ENCODE measurements at places on chromosomes 1 and 21.

DNA sequence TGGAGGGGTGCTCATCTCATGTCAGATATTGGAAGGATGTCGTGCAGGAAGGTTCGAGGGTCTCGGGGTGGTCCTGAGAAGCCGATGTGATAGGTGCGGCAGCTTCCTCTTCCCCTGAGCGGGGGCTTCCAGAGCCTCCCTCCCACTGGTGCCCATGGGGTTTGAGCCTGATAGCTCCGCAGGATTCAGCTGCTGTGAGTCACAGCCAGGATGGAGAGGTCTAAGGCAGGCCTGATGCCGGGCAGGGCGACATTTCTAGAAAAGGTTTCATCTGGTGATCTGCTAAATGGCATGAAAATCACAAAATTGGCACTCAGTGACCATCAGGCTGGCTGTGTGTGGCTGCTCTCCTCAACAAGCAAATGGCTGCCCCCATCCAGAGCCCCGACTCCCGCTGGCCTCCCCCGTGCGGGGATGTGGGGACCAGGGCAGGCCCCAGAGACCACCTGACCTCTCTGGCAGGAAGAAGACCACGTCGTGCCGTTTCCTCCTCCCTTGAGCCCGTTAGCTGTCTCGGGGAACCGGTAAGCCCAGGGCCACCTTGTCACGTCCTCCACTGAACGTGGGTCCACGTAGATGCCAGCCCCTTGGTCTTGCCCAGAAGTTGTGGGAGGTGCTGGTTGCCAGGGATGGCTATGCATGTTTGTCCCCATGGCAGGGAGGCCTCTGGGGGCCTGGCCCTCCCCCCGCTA, 66.1 kb downstream of the SKI start:
- no peak for DNase-seq

- DNase-seq = no peak
These were observed 49.5 kb downstream of the NRDC start for GRCh38 chr1:51829058-51829457.

DNA sequence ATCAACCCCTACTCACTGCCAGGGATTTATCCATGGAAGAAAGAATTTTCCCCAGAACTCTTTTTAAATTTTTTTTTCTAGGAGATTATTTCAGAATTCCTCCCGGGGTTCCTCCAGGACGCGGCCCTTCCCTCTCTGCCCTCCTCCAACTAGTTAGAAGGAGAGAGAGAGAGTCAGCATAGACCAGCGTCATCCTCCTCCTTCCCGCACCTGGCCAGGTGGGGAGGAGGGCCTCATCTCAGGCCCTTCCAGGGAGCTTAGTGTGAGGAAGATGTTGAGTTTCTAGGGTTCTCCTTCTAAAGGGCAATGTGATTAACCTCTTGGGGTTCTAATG, 63.6 kb downstream of the CDK18 start:
- no peak for DNase-seq

DNA sequence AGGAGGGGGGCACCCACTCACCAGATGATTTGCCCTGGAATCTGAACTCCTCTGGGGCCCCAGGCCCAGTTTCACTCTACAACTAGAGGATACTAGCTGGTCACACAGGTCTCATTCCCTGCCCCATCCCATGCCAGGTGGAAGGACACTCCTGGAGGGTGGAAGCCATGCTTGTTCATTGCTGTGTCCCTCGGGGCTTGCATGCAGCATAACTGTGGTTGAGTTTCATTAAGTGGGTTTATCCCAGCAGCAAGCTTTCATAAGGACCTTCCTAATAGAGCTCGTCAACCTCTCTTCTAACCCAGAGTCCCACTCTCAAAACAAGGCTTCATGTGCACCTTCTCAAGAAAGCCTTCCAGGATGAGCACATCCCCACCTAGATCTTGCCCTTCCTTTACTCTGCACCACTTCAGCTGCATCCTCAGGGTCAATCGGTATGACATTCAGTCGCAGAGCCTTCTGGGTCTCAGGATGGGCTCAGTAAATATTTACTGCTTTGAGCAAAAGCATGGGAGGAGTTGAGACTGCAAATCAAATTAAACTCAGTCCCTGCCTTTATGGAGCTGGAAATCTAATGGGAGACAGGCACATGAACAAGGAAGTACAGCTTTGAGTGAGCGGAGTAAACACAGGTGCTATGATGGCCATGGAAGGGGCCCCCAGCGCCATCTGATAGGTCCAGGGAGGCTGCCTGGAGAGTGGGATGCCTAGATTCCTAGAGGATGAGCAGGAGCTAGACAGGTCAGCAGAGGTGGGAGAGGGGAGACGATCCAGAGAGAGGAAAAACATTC, 32.3 kb downstream of the LAMB3 start:
- no peak for DNase-seq

DNA sequence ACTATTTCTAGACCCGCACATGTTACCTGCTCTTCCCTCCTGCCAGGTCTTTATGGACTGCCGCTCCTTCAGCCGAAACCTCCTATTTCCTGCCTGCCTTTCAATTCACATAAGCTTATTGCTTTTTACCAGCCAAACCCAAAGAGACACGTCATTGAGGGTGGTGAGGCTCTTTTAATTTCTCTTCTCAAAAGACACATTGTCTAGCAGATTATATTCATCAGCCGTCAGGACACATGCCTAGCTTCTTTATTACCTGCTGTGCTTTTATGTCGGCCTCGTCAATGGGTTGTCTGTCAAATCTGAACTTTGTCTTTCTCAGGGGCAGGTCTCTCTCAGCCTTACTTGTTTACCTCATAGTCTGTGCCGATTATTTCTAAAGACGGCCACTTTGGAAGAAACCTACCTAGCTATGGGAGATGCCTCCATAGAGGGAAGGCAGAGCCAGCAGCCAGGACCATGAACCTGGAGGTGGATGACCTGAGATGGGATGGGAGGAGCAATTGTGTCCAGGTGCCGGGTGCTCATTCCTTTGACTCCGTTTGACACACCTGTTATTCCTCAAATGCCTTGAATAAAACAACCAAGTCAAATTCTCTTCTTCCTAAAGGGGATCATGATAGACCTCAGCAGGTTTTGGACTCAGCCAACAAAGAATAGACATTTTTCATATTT, 42.0 kb downstream of the ZBTB18 start:
- DNase-seq = no peak

- no peak for DNase-seq
These were observed 2.7 kb upstream of the COL16A1 start for GRCh38 chr1:31706384-31707058.

GRCh38 chr1:145961425-145962156, 2.8 kb downstream of the ANKRD34A start:
- no peak for DNase-seq

- DNase-seq = no peak
These were observed 256.8 kb downstream of the DISC1 start for GRCh38 chr1:231883382-231883781.

- DNase-seq = no peak
These were observed 39.9 kb downstream of the EPHA2 start for GRCh38 chr1:16116002-16116401.

- no peak for DNase-seq
These were observed 34.6 kb upstream of the DIP2A start for GRCh38 chr21:46424039-46424591.

DNA sequence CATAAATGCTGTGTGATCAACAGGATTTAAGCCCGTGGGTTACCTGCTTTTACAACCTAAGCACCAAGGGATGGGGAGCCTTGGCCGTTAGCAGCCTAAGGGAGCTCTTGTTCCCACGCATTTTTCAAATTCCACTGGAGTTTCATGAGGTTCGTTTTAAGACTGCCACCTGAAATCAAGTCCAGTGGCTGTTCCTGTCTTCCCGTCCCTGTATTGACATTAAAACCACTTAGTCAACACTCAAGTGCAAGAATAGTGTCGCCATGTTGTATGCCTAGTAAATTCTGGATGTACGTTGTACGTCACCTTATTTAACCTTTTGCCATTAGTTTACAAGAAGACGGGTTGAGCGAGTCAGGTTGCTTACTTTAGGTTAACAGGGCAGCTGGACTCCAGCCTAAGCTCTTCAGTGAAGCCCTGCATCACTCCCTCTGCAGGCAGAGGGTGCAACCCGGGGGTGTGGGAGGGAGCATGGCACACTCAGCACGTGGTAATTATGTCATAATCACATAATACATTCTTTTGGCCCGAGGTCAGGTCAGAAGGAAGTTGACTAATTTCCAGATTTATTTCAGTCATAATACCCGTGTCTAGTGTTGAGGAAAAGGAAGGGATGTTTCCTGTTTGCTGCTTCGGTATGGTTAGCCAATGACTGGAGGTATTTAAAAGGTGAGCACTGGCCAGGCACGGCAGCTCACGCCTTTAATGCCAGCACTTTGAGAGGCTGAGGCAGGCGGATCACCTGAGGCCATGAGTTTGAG, 42.5 kb downstream of the CNST start:
- no peak for DNase-seq

DNA sequence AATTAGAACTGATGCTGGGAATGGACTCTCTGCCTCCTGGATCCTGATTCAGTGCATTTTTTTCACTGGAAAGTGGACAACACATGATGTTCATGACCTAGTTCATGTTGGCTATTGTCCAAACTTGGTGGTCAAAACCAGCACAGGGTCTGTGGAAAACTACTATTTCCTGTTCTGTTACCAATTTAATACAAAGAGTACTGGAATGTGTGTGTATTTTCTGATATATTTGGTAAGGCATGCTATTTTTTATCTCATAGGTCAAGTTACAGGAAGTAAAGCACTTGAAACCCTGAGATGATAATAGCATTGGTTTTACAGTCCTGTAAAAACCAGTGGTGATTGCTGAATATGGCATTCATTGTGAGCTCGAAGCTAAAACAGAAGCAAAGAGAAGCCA, 89.9 kb downstream of the SGIP1 start:
- no peak for DNase-seq

DNA sequence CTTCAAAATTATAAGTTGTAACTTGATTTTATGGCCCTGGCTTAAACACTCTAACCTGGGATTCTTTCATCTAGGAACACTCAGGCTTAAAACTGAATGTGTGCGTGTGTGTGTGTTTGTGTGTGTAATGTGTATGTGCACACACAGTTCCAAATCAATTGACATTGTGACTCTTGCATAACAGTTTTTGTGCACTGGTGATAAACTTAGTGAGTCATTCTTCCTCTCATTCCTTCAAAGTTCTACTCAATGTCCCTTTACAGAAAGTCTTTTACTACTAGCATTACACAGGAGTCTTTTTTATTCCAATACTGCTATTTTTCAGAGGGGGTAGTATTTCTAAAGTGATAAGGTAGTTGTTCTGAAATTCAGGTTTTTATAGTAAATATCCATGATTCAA, 943.6 kb downstream of the KCNT2 start:
- no peak for DNase-seq

DNA sequence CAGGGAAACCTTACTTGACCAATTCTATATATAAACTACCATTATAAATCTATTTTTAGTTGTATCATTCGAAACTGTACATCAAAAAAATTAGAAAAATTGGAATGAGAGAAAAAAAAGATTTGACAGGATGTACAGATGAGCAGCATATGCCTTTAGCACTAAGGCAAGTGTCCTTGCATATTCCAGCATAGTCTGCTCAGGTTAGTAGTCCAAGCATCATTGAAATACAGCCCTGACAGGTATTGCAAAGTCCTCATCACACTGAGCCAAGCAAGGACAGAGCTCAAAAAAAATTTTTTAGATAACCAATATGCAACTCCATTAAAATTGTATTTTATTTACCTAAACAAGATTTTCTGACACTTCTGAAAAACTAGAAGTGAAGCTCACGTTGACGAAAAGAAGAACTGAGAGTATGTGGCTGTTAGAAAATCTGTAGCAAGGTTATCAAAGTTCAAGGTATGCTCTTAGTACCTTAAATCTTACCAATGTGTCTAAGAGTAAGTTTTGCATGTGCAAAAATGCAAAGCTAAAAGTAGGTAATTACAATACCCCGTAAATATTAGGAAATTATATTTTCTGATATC, 465.6 kb upstream of the ADGRL4 start:
- no peak for DNase-seq

DNA sequence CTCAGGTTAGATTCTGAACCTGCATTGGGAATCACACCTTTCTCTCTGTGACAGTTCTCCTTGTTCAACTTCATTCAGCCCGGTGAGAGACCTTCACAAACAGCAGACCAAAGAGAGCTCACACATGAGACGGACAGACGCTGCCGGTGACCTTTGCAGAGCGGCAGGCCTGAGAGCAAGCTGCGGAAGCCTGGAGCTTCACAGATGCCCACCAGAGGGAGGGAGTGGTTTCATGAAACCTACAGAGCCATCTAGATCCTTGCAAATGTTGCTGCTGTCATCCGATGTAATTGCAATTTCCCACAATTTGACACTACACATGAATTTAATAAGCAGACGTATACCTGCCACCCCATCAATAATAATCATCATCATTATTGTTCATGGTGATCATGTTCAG, 39.4 kb downstream of the GRIK3 start:
- no peak for DNase-seq

- DNase-seq = no peak
These were observed 46.9 kb upstream of the GOLT1A start for GRCh38 chr1:204260601-204261197.

GRCh38 chr1:205066141-205066818, 18.0 kb downstream of the TMEM81 start:
- no peak for DNase-seq

- no peak for DNase-seq
These were observed 34.2 kb upstream of the TMEM125 start for GRCh38 chr1:43235451-43236121.

DNA sequence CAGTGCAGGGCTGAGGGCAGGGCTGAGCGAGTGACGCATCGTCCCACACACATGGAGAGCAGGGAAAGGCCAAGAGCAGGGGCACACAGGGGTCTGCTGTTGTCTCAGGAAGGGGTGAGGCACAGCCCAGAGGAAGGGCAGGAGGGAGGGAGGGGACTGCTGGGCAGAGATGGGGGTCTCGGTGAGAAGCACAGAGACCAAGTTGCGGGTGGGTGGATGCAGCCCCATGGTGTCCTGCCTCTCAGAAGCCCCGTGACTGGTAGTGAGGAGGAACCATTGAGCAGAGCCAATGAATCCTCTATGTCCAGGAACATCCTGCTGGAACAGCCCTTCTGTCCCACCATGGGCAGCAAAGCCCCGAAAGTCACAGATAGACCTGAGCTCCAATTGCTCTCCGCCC, 17.8 kb downstream of the C1orf198 start:
- no peak for DNase-seq

- DNase-seq = no peak
These were observed 99.8 kb downstream of the PTGER3 start for GRCh38 chr1:70947835-70948234.

DNA sequence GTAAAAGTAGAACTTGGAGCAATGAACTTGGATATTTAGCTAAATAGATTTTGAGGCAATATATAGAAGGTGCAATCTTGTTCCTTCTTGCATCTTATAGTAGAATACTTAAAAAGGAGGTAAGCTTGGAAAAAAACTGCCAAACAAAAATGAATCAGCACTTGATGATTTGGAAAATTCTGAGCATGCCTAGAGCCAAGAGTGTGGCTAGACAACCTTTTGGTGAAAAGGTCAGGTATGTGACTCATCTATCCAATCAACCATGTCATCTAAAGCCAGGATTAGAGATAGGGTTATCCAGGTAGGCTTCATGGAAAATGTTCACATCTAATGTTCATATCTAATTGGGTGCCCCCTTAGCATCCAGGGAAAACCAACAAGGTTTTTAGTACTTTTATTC, 515.0 kb downstream of the COL11A1 start:
- no peak for DNase-seq

GRCh38 chr1:6385488-6386191, 7.9 kb downstream of the ACOT7 start:
- no peak for DNase-seq
